Heart right ventricle (tissue), 16 donors: ENCODE measurements at places on chromosomes 2 and 18. TPM values are rescaled to one million over a fixed set of nuclear protein-coding genes. Genes with fewer than 3 reads are reported as not detected.

Gene HOXD3
- 0.15 TPM for polyA plus RNA-seq

Gene DUSP2
- polyA plus RNA-seq = 29.1 TPM

Gene FAM110C
- 0.68 TPM for polyA plus RNA-seq

Gene NGEF
- 0.42 TPM for polyA plus RNA-seq

Gene SIGLEC15
- 0.03 TPM for polyA plus RNA-seq
